ENCODE measurements at places on chromosomes 3 and 15. TPM values are rescaled to one million over a fixed set of nuclear protein-coding genes. Genes with fewer than 3 reads are reported as not detected.

The PSMD6 gene
- total RNA-seq = 84.7 TPM

The CCDC54 gene
- total RNA-seq = not detected

The PLSCR5 gene
- total RNA-seq = not detected

The ADAM10 gene
- total RNA-seq = 181 TPM

The PPP1R14D gene
- not detected for total RNA-seq

The SLITRK3 gene
- not detected for total RNA-seq

The TAGLN3 gene
- not detected for total RNA-seq

The SLC6A11 gene
- not detected for total RNA-seq

The TTLL13 gene
- total RNA-seq = 0.13 TPM

The CEMIP gene
- 1,735 TPM for total RNA-seq

The ITPKA gene
- total RNA-seq = 0.26 TPM

The GP5 gene
- under 0.01 TPM for total RNA-seq

Data from articular chondrocyte of knee joint (primary cell).